Activated naive CD4-positive, alpha-beta T cell (primary cell): ENCODE measurements at places on chromosomes 12 and 14.

DNA sequence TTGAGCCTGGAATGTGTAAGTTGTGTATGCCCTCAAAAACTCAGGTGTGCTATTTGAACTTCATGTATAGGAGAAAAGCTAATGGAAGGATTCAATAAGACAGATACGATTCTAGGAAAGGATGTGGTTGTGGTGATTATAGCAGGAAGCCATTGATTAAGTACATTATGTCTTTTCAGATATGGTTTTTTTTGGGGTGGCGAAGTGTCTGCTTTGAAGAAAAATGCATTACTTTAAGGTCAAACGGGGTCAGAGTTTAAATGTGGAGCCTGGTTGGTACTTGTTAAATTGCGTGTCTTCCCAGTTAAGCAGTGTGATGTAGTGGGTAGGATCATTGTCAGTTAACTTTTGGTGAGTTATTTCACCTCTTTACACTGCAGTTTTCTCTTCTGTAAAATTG is 13.0 kb upstream of the NUP107 start:
- no peak for DNase-seq

GRCh38 chr12:130142736-130143135 is 19.5 kb upstream of the FZD10 start:
- DNase-seq, result no peak

DNA sequence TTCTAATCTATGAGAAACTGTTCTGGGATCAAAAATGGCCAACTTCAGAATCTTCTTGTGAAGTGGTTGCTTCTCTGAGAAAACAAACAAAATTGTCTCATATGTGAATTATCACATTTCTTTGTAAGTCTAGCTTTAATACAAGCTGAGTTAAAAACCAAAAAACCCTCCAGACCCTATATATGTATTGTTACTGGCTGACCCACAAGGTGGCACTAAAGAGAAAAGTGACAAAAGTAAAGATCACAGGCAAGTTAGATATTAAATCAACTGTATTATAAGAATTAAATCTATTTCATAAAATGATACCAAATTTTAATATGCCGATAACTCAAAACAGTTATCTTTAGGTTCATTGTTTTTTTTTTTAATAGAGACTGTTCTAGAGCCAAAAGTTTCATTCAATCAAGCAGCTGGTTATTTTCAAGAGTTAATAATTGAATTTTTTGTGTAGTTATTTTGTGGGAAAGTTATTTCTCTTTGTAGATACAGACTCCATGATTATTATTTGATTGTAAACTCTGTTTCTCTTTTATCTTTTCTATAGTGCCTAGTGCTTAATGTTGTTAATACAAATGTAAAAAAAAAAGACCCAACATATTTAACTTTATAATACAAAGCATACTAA is 7.5 kb upstream of the TRHDE start:
- DNase-seq, result no peak

DNA sequence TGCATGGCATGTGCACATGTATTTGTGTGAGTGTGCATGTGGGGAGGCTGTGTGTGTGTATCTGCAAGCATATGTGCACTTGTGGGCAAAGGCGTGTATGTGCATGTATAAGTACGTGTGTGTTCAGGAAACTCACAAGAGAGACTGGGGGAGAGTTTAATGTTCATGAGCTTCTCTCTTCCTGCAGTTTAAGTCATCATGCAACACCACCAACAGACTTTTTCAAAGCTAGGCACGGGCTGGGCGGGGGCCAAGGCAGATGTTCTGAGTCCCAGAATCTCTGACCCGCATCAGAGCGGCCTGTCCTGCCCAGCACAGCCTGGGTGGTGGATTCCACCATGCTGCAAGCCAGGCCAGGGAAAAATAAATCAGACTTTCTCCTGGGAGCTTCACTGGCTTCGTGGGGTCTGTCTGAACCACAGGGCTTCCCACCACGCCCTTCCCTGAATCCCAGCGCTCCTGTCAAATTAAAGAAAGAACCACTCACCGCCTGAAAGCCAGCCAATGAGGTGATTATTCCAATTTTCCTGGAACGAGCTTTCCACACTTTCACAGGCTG is 75.7 kb downstream of the PITPNM2 start:
- no peak for DNase-seq

DNA sequence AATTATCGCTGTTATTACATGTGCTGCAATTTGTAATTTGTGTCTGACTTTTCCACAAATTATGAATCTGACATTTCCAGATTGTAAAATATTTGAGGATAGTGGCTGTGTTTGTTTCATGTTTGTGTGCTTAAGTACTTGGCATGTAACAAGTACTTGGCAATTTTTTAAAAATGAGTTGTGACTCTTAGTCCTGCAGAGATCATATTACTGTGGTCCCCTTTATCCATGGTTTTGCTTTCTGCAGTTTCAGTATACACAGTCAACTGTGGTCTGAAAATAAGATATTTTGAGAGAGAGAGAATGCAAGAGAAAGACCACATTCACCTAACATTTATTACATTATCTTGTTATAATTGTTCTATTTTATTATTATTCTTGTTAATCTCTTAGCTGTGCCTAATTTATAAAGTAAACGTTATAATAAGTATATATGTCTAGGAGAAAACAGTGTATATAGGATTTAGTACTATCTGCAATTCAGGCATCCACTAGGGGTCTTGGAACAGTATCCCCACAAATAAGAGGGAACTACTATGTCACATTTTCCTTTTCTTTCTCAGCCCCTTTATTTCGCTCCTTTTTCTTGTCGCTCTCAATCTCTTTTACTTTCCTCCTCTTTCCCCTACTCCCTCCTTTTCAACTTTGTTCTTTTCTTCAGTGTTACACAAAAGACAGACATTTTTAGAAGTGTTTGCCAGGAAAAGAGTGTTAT is 176.1 kb downstream of the FUT8 start:
- DNase-seq, result no peak

DNA sequence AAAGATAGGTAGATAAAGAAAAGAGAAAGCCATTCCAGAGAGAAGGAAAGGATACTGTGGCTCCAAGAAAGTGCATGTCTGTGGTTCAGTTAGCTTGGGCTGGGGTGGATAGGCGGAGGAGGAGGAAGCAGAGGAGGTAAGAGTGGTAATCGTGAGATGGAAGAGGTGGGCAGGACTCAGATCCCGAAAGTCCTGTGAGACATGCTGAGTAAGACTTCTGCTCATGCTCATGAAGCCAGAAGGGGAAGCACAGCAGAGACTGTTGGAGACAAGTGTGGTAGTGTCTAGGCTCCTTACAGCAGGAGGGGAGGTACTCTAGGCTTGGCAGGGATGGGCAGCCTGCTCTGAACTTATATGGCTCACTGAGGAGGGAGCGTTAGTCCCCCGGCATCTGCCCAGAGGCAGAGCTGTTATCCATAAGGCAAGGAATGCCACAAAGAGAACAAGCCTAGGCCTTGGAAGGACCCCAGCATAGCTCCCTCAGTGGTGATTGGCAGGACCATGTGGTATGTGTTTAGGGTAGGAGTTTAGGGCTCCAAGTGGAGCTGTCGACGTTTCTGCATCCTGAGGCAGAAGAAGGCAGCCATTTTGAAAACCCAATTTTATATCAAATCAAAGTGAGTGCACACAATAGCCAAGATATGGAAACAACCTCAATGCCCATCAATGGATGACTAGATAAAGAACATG is 135.3 kb downstream of the SMOC1 start:
- DNase-seq, result no peak

- no peak for DNase-seq
Measured at GRCh38 chr12:1056390-1056789, 65.4 kb downstream of the ERC1 start.

- DNase-seq, result no peak
Measured at GRCh38 chr12:66717036-66717673, 38.3 kb upstream of the GRIP1 start.

GRCh38 chr12:106297681-106298080 is 4.9 kb upstream of the TCP11L2 start:
- DNase-seq, result no peak

DNA sequence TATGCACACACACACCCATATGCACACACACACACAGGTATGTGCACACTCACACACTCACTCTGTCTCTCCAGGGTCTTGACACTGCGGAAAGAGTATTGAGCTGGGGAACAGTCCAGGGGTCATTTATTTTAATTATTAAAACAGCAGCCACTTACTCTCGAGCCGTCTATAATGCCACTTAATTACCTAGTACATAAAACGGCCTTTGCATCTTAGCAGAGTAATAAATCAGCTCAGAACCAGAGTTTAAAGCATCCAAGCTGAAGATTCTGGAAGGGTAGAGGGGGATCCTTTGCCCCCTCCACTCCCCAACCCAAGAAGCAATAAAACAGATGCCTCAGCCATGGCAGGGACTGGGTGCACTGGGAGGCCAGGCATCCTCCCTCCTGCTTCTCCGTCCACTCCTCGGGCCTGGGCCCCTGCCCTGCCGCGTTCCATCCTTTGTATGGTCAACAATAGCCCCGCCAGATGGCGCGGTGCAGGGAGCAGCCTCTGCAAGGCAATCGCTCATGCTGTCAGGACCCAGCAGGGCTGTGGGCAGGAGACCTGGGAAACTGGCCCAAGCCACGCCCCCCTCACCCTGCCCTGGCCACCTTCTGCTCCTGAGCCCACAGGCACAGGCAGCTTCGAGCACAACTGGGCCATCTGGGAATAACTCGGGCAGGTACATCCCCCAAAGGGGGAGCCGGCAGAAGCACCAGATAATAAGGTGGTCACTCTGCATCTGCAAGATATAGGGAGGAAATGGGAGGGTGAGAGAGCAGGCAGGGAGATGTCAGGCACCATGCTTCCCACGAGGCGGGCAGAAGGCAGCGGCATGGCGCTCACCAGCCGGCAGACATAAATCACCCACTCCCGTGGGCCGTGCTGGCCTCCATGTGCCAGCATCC is 40.9 kb downstream of the CCDC85C start:
- no peak for DNase-seq

- DNase-seq, result no peak
Measured at GRCh38 chr12:28830491-28830890, 318.6 kb upstream of the FAR2 start.

DNA sequence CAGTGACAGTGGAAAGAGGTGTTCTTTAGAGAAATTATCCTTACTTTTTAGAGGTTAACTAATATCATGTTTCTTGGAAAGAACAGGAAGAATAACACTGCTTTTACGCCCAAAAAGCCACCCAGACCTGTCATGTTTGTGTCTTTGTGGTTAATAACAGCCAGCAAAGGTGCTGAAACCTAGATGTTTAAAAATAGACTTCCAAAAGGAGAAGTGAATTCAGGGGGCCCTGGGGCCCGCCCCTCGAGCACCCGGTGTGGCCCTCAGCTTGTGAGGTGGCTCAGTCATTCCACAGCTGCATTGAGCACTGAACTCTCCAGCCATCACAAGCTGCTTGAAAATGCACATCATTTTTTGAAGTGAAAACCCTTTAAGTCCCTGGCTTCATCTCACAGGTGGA is 20.8 kb upstream of the AMN start:
- no peak for DNase-seq

DNA sequence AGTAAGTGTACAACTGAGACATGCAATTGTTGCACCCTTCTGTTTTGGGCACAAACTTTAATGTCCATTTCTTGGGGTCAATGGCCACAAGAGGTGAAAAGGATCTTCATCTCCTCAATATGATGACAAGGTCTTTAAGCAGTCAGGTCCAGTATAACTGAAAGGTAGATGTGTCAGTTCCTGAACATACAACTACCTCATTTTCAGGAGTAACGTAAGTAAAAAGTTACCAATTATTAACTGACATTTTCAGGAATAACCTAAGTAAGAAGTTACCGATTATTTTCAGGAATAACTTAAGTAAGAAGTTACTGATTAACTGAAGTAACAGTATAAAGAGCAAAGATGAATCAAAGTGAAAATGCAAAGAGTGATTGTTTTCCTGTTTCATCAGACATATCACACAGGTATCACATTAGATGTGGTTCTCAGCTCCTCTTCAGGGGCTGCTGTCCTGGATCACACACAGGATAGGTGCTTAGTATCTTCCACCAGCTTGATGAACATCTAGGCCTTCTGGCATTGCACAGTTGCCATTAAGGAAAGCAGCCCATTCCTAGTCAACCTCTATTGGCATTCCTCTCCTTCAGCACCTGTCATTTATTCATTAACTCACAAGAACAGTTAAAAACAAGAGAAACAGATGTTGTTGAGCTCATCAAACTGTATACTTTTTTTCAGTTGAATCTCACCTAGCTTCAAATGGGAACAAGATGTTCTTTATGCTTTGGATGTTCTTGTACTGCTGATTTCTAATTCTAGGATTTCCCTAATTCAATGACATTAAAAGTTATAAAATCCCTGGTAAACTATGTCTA is 200.0 kb downstream of the FOXG1 start:
- no peak for DNase-seq

DNA sequence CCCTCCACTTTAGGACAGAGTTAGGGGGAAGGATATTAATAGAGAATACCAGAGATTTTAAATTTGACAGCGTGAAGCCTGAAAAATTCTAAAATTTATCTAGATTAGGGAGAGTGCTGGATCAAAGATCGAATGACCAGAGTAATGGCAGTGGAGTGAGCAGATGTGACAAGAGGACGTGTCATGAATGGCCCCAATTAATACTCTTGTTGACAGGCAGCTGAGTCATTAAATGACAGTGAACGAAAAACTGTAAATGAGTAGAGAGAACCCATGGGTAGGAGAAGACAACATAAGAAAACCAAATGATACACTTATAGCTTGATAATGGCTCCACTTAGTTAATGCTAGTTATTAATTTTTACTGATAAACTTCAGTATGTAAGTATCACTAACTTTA is 73.9 kb upstream of the PLEKHA5 start:
- no peak for DNase-seq

DNA sequence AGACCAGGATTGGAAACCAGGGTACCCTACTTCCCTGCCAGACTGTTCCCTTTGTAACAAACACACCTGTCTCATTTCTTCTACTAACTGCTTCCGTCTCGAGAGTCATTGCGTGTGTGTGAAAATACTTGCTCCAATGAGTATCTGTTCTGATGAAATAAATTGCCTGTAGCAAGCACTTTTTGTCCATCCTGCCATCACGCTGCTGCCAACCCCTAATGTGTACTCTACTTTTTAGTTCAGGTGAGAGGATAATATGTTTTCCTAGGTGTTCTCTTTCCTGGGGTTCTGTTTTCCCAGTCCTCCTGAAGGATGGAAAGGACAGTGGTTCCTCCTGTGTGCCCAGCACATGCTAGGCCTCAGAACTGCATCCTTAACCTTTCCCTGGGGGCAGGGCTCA is 1.0 kb downstream of the TUNAR start:
- DNase-seq, result no peak

GRCh38 chr14:32597771-32598170 is 268.7 kb downstream of the AKAP6 start:
- DNase-seq, result no peak

GRCh38 chr12:26978801-26979200 is 35.4 kb downstream of the TM7SF3 start:
- DNase-seq, result no peak

- DNase-seq, result no peak
Measured at GRCh38 chr14:103071544-103072251, 12.3 kb upstream of the LBHD2 start.

DNA sequence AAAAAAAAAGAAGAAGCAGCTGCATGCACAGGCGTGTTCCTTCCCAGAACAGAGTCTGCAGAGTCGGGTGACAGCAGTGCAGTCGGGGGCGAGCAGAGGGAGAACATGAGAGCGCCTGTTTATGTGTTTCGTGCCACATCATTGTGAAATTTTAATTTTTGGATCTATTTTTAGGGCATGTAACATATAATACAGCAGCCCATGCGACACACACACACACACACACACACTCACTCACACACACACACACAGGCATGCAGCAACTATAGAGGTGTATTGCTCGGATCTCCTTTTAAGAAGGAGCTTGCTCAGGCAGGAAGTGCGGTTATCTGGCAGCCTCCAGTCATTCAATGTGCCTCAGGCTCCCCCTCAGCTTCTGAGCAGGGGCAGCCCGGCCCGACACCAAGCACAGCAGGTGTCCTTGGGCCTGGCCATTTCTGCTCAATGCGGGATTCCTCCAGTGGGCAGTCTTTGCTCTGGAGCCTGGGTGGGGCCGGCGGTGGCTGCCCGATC is 71.8 kb downstream of the ZNF664 start:
- peak; percentile 13 for DNase-seq
